ENCODE measurements at places on chromosomes 4 and X. TPM values are rescaled to one million over a fixed set of nuclear protein-coding genes. Genes with fewer than 3 reads are reported as not detected.

DNA sequence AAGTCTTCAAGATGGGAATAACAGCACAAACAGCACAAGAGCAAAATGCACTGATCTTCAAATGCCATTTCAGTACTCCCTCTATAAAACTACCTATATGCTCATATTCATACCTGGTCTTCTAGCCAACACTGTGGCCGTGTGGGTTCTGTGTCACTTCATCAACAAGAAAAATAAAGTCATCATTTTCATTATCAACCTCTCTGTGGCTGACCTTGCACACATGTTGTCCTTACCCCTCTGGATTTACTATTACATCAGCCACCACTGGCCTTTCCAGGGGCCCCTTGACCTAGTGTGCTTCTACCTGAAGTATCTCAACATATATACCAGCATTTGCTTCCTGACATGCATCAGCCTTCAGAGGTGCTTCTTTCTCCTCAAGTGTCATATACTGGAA is 59.6 kb upstream of the GPR174 start:
- no peaks in the 10 kb centered on the region for H3K27me3 ChIP-seq
- no peaks in the 10 kb centered on the region for H3K4me1 ChIP-seq
- no peak overlapping the region for H3K4me3 ChIP-seq
- H3K36me3 ChIP-seq: no peaks in the 10 kb centered on the region
- DNase-seq: no peak

- no peaks in the 10 kb centered on the region for H3K4me1 ChIP-seq
- no peak for DNase-seq
- no peaks in the 10 kb centered on the region for H3K36me3 ChIP-seq
- H3K27me3 ChIP-seq: no peaks in the 10 kb centered on the region
These were observed 144.9 kb downstream of the FHIP1A start for GRCh38 chr4:151553874-151554273.

DNA sequence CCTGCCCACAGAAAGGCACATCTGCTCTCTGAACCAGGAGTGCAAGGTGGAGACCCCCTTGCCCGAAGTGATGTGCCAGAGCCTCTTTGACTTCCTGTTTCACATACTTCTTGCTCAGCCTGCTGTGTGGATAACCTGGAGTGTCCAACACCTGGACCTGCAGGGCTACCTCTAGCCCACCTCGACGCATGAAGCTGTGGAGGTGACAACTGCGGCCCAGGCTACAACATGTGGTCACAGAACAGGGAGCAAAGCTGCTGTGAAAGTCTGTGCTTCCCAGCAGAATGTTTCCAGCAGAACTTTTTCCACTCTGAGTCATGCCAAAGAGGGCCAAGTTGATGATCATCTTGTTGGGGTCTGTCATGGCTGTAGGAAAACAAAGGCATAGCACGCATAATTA is 1.5 kb downstream of the GIMD1 start:
- no peak overlapping the region for H3K27ac ChIP-seq
- no peak for DNase-seq

TIMP1 gene
- 415 TPM for polyA plus RNA-seq

NLRP2B gene
- polyA plus RNA-seq: not detected
